Activated T-helper 1 cell treated with anti-CD3 and anti-CD28 coated beads, Interleukin-2, amount 50 U/mL, for 16 hours (primary cell): ENCODE measurements at places on chromosomes 5 and 9.

DNA sequence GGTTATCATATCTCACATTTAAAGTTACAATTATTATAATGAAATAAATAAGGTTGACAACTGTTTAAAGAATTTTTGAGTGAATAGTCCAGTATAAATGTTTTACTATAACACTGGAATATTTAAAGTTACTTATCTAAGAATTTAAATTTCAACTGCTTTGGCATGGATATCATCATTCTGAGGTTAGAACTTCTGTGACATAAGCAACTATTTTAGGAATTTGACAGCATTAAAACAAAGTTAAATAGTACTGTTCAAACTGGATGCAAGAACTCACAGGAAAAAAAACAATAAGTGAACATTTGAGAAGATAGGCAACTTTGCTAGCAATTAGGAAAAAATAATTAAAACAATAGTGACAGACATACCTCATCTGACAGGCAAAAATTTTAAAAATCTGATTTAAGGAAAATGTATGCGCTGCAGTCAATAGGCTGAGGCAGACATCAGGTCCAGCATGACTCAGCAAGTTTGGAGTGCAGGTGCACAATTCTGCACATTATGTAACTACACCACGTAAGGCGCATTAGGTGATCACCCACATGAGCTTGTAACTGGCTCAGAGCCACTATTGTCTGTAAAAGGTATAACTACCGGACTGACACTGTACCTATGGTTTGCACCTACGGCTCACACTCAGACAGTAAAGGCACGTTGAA is 180.6 kb downstream of the PDE4D start:
- no peak for DNase-seq

DNA sequence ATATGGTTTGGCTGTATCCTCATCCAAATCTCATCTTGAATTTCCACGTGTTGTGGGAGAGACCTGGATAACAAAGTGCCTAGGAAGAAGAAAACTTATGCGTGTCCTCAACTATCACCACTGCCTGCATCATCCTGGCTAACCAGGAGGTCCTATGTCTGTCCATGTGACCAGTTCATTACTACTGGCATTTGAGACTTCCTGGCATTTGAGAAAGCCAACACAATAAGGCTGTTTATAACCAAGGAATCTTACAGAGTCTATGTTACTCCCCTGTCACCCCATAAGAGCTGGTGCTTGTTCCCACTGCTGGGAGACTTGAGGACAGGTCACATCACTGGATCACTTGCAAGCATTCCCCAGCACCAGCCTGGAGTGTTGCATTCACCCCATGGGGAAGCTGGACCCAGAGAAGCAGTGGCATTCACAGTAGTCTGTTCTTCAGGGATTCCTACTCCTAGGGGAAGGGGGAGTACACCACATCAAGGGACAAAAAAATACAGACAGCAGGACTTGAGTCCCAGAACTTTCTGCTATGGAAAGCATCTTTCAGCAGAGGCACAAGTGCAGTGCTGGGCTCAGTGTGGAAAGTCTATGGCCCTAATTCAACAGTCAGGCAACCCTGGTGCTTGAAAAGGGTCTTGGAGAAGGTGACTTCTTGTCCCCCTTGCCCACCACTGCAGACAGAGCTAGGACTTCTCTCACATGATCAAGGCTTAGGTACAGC is 717.1 kb downstream of the SEMA5A start:
- DNase-seq, result no peak

DNA sequence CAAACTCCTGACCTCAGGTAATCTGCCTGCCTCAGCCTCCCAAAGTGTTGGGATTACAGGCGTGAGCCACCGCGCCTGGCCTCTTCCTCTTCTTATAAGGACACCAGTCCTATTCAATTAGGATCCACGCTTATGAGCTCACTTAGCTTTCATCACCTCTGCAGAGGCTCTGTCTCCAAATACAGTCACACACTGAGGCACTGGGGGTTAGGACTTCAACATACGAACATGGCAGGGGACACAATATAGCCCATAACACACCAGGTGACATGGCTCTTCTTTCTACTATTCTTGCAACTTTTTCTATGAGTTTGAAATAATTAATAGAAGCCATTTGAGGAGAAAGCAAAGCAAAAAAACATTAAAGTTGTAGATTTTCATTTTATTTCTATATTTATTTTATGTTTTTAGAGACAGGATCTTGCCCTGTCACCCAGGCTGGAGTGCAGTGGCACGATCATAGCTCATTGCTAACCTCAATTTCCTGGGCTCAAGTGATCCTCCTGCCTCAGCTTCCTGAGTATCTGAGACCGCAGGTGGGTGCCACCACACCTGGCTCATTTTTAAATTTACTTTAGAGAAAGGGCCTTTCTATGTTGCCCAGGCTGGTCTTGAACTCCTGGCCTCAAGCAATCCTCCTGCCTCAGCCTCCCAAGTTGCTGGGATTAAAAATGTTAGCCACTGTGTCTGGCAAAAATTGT is 6.0 kb upstream of the PRRT1B start:
- no peak for DNase-seq

GRCh38 chr5:108141676-108142075 is 240.2 kb downstream of the FBXL17 start:
- no peak for DNase-seq

DNA sequence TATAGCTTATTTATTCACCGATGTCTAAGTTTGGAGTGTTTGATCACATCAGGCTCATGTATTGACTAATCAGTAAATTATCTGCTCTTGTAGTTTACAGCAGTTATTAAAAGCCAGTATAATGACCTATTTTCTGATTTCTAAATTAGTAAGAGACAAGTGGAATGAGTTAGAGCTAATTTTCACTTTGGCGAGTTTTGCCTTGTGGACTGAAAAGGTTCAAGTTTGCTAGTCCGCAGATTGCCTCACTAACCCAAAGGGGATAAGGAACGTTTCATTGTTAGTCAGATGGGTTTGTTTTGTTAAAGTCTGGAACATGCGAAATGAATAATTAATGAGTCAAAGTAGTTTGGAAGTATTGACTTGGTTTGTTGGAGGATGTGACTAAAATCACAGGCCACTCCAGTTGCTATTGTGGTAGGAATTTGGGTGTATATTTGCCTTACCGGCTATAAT is 40.1 kb downstream of the SMARCA2 start:
- DNase-seq, result no peak

DNA sequence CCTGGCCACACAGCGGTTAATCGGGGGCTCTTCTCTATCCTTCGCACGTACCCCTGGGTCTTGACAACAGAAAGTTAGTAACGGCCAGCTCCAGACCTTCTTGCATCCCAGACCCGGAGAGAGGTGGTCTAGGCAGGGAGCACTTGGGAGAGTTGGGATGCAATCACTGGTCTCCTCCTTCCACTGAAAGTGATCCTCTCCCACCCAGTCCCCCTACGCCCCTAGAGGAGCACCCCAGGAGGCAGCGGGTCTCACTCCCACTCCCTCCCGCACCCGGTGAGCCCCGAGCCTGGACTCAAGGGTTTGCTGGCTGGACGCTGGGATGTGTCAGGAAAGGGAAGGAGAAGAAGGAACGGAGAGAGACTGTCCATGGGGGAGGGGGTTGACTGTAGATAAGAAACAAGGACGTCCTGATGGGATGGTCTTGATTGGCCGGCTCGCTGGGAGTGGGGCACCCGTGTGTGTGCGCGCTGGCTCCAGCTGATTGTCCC is 2.0 kb downstream of the RORB start:
- DNase-seq, result no peak

- no peak for DNase-seq
Measured at GRCh38 chr5:100790170-100790665, 112.9 kb downstream of the ST8SIA4 start.

DNA sequence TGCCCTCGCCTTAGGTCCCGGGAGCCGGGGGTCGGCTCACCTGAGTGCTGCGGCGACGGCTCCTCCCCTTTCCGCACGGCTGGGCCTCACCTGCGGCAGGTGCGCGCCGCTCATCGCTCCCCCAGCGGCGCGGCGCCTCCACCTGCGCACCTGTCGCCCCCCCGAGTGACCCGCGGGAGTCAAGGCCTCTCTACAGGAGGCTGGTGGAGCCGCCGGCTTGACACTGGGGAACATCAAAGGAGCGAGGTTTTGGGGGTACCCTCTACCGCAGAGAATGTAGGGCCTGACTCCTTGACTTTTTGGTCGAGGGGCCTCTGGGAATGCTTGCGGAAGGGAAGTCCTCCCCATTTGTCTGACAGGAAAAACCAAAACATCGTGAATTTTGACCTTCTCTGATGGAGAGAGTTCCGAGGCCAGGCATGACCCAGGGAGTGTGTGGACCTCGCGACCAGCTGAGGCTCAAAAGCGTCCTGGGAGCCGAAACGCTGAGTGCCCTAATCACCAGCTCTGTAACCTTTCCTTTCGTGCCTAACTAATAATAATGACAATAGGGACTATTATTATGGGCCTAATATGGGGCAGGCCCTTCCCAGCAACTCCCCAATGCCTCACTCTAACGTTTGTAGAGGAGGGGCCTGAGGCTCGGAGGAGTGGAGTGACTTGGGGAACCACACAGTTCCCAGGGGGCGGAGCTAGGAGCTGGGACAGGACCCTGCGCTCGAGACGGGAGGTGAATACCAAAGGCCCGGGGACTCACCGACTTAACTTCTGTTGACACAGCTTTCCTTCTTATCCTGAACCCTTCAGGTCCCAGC is 714 bp upstream of the IER5L start:
- no peak for DNase-seq

DNA sequence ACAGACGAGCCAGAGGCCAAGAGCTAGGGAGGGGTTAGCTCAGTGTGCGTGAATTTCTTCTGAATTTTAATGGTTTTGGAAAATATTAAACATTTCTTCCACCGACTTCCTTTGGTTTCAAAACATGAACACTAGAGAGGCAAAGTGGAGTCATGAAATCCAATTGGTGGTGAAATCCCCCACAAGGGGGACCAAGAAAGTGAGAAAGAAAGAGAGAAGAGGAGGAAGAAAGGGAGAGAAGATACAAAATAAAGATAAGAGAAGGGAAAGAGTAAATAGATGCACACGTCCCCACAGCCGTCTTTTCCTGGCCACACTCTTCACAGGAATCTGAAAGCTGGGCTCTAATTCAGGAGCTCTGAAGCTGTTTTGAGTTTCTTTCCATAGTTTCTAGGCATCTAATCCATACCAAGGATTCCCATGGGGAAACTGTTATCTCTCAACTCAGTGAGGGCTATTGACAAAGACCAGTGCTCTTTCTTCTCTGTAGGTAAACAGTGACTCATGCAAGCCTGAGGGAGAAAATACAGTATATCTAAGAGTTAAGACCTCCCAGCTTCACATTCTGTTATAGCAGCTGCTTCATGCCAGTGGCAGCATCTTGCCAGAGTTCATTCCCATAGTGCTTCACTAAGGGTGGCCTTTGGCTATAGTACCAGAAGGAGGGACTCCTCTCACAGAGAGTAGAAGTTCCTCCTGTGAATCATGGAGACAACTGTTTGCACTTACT is 115.8 kb upstream of the LIFR start:
- DNase-seq, result no peak

DNA sequence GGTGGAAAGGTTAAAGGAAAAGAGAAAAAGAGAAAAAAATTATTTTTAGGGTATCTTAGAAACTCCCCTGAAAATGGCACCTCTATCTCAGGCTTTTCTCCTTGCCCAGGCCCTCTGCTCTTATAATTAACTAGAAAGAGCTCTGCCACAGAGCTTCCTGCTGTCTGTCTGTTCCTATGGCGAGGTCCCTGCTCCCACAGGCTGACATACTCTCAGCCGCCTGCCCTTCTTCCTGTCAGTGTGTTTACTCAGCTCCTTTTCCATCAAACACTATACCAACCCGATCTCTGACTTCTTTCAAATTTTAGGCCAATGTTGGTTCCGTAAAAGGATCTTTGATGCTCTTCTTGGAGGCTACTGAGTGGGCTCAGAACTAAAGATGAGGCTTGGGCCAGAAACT is 482.6 kb downstream of the DMAC1 start:
- DNase-seq, result no peak

GRCh38 chr5:157511651-157512644 is 51.9 kb downstream of the NIPAL4 start:
- no peak for DNase-seq

DNA sequence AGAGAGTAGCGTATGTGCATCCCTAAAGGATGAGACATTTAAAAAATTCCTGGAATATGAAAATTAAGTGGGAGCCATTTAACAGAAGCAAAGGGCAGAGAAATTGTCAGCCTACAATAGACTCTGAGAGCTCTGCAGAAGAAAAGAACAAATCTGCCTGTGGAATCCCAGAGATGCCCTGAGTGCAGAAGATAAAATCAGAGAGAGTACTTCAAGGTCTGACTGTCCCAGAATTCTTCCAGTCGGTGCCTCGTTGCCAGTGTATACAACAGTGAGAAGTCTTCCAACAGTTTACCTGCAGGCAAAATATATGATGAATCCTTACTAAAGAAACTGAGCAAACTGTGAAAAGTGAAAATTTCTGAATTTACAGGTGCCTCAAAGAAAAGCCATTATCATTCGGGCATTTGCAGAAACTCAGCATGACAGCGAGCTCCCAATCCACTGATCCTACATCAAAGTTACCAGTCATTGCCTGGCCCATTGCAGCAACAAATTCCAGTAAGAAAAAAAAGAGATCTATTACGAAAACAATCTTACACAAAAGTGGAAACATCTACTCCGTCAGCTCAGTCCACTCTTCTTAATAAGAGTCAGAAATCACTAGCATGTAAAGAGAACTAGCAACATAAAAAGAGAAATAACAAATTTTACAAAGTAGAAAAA is 92.8 kb upstream of the VCAN start:
- no peak for DNase-seq

DNA sequence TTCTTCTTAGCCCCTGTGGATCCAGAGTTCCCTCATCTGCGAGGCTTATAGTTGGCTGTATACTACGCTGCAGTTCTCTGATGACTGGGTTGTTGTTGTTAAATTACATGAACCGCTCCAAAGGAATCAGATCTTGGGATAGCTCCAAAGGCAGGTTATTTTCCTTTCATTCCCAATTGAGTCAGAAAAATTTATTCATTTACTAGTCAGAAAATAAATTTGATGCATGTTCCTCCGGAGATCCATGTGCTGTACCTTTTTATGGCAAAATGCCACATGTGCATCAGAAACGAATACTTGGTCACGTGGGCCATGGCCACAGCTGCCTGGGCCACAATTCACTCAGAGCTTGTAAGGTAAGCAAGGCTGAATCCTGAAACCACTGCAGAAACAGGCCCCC is 304.0 kb downstream of the NR2F1-AS1 start:
- no peak for DNase-seq

GRCh38 chr9:10339152-10339551 is 273.6 kb downstream of the PTPRD start:
- no peak for DNase-seq

- no peak for DNase-seq
Measured at GRCh38 chr5:42995360-42995751, 44.8 kb downstream of the ANXA2R start.

GRCh38 chr9:79264511-79265355 is 307.0 kb upstream of the TLE4 start:
- no peak for DNase-seq

DNA sequence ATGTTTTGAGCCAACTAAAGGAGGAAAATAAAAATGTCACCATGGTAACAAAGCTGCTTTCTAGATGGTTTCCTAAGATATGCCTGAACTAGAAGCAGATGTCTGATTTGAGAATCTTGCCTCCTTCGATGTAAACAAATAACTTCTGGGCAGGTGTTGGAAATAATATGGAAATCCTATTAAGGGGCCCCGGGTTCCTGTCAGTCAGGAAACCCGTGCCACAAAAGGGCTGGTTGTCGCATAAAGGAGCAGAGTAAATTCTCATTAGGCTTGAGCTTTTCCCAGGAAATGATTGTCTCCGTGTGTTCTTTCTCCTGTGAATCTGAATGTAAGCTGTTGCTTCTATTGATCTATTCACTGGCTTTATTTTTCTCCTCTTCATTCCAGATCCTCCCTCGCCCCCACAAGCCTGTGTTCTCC is 90.8 kb downstream of the TLE4 start:
- DNase-seq, result no peak

- no peak for DNase-seq
Measured at GRCh38 chr9:136059321-136059791, 35.7 kb downstream of the NACC2 start.
